CD14-positive monocyte (primary cell): ENCODE measurements at places on chromosomes 12 and 14. TPM values are rescaled to one million over a fixed set of nuclear protein-coding genes. Genes with fewer than 3 reads are reported as not detected.

- no peak for DNase-seq
These were observed 644 bp downstream of the TSPAN31 start for GRCh38 chr12:57745485-57745881.

Gene ITGB7
- polyA plus RNA-seq, result 24.1 and 29.9 TPM in 2 replicates

Gene KRT3
- not detected for polyA plus RNA-seq

Gene TAS2R14
- polyA plus RNA-seq, result 0.53 TPM

DNA sequence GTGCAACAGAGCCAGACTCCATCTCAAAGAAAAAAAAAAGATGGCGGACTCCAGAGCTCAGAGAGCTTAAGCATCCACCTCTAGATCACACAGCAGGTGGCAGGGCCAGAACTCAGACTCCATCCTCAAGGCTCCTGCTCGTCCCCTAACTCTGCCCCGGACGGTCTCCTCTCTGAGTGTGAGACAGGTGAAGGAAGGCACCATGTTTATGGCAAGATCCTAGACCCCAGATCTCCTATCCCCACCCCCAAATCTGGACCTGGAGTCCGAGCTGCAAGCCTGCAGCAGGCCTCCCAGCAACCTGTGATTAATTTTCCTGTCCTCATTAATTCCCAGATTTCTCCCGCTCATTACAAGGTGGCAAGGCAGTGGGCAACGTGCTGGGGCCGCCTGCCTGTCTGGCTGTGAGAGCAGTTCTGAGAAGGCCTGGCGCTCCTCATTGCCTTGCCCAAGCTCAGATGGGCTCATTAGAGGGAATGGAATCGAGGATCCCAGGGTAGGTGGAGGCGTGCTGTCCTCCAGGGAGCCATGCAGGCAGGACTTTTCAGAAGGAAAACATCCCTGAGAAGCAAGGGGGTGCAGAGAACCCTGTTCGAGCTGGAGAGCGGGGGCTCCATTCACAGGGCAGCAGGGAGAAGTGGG is 296.6 kb upstream of the RTL1 start:
- DNase-seq, result no peak

Gene GPR135
- 0.47 and 0.69 TPM in 2 replicates for polyA plus RNA-seq

- DNase-seq, result no peak
These were observed 1359.5 kb downstream of the AACS start for GRCh38 chr12:126424696-126425095.

Gene TIMELESS
- 1.6 and 2.3 TPM in 2 replicates for polyA plus RNA-seq

Gene EPS8
- 4.8 TPM for polyA plus RNA-seq

- DNase-seq, result no peak
These were observed 147.3 kb downstream of the ADGRD1 start for GRCh38 chr12:131101006-131101405.

DNA sequence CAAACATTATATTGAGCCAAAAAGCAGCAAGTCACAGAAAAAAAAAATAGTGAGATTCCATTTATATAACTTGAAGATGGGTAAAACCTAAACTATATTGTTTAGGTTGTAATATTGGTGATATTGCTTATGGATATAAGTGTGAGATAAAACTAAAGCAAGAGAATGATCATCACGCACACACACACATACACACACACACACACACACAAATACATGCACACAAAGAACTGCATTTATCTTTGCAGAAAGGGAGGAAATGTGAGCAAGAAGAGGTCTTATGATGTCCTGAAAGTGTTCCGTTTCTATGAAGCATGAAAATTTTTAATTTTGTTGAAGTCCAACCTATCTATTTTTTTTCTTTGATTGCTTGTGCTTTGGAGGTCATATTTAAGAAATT is 16.4 kb upstream of the AMN1 start:
- no peak for DNase-seq

Gene MIP
- not detected for polyA plus RNA-seq

DNA sequence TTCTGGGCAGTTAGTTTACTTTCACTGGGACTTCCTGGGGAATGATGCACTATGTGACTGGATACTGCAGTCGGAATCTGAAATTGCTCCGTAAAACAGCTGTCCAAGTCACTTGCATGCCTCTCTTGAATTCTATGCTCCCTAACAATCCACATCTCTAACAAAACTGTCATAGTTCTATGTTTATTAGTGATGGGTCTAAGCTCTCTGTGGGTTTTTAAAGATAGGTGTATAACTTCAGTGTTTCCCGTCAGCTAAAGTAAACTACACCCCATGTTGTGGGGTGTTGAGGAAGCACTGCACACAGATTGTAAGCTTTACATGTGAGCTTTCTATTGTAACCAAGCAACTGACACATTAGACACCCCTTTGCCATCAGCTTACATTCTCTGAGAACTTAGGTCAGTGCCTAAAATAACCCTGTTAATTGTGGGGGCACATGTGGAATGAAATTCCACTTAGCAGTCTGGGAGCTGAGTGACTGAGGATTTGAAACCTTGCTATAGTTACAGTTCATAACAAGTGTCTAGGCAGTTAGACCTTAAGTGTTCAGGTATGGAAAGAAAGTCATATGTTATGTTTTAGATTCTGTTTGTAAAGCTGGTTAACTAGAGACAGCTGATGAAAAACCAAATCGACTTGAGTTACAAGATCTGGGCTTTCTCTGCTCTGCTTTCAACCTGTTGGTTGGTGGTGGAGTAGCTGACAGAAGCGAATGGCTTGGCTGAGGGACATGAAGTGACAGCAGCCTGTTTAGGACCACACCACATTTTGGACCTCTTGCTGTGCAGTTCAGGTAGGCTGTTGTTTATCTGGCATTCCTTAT is 165.7 kb downstream of the AKAP6 start:
- no peak for DNase-seq

- no peak for DNase-seq
These were observed 95.3 kb upstream of the PARP11 start for GRCh38 chr12:3968523-3968922.

DNA sequence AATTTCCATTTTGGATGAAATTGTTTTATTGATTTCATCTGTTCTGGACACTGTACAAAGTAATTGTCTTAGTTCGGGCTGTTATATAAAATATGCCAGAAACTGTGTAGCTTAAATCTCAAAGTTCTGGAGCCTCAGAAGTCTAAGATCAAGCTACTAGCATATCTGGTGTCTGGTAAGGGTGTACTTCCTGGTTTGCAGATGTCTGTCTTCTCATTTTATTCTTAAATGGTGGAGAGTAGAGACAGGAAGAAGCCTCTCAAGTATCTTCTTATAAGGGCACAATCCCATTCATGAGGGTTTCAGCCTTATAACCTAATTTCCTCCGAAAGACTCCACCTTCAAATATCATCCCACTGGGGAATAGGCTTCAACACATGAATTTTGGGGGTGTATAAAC is 51.3 kb downstream of the MON2 start:
- DNase-seq, result no peak

- DNase-seq, result no peak
These were observed 30.3 kb downstream of the TTC7B start for GRCh38 chr14:90785876-90786450.

Gene B4GALNT1
- polyA plus RNA-seq, result not detected

DNA sequence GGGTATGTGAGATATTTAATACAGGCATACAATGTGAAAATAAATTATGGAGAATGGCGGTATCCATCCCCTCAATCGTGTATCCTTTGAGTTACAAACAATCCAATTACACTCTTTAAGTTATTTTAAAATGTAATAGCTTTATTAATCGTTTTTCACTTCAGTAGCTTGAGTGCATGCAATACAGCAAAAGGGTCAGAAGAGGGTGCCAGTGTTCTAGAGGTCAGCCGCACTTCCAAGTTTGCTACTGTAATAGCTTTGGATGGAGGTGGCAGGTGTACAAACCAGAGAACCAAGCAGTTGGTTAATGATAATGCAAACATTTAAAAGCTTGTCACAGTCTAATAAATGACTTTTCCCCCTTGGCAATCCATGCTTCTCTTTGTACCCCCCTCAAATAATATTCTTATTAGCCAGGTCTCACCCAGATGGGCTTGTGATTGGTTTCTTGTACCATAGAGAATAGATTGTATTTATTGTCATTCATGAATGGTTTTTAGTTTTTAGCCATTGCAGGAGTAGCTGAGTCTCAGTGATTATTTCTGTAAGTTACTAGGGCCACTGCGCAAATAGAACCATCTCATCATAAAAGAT is 127.0 kb downstream of the ERC1 start:
- peak; percentile 51 for DNase-seq

DNA sequence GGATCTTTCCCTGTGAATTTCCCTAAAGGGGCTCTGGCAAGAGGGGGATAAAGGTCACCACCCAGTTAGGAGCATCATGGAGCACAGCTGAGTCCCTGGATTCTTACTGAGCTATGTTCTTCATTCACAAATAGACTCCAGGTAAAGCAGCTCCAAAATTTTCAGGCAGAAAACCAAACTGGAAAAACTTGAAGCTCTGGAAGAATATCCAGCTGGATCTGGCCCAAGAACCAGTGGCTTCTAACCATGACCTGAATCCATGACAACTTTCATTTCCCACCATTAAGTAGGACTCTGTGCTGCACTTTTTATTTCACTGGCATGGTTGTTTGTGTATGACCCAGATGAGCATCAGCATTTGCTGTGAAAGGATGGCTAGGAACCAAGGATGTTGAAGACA is 180.4 kb upstream of the FKBP4 start:
- DNase-seq, result no peak

- DNase-seq, result no peak
These were observed at the start of gene CCDC197 for GRCh38 chr14:93997082-93997481. CCDC197 (plus strand) TSS chr14:93997301; CDS start chr14:93998132, 831 bp downstream.

DNA sequence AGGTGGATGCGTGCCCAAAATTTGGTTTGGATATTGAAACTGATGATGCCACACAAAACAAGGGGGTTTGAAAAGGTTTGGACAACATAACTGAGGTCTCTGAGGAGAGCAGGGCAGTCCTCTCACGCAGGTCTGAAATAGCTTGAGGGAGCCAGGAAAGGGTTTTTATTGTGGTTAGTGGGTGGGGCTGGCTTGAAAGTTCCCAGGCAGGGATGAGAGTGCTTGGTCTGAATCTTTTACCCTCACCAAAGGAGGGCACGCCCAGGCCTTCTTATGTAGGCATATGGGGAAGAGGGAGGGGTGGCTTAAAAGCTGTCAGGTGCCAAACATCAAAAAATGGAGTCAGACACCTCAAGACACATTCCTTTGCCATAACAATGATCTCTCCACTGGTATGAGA is 493.1 kb upstream of the CCDC196 start:
- no peak for DNase-seq

GRCh38 chr14:69096781-69097475 is 56.0 kb downstream of the DCAF5 start:
- no peak for DNase-seq

GRCh38 chr12:86091681-86092080 is 164.5 kb downstream of the MGAT4C start:
- DNase-seq, result no peak

GRCh38 chr12:130677957-130678558 is 38.0 kb downstream of the RIMBP2 start:
- no peak for DNase-seq

DNA sequence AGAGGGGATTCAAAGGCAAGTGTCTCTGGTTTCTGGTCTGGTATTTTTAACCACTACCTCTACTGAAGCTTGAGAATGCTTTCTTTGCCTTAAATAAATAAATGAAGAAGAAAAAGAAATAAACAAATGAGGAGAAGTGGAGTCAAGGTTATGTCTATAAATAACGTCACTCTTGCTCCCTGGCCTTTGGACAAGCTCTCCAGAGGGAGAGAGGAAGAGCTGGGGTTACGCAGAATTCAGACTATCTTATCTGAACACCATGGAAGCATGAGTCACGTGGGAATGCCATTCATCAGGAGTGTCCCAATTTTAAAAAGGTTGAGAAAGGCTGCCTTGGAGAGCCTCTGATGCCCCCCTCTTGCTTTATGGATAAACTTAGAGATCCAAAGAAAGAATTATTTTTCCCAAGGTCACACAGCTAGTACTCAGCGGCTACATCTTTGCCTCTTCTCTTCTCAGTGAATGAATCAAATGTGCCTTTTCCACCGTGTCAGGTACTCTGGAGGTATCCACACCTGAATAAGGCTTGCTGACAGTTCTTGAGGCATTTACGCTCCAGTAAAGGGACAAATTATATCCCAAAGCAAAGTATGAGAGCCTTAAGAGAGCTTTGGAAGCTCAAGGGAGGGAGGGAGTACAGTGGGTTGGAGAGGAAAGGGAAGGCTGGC is 12.9 kb upstream of the MSI1 start:
- no peak for DNase-seq

DNA sequence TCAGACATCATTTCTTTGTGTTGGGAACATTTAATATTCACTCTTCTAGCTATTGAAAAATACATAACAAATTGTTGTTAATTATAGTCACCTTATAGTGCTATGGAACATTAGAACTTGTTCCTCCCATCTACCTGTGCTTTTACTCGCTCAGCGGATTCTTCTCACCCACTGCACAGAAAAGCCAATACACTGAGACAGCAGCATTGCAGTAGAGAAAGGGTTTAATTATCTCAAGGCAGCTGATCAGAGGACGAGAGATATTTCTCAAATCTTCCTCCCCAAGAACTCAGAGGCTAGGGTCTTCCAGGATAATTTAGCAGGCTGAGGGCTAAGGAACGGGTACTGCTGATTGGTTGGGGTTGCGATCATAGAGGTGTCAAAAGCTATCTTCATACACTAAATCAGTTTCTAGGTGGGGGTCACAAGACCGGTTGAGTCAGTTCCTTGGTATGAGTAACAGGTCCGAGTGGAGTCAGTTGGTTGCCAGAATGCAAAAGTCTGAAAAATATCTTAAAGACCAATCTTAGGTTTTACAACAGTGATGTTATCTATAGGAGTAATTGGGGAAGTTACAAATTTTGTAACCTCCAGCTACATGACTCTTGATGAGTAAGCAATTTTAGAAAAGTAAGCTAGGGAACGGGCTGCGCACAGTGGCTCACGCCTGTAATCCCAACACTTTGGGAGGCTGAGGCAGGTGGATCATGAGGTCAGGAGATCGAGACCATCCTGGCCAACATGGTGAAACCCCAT is 173.1 kb downstream of the FBXL14 start:
- DNase-seq, result peak; percentile 51

GRCh38 chr12:52645982-52646381 is 6.0 kb downstream of the KRT2 start:
- no peak for DNase-seq

- DNase-seq, result no peak
These were observed 10.3 kb upstream of the OAS3 start for GRCh38 chr12:112927925-112928324.

Gene AVPR1A
- polyA plus RNA-seq, result not detected

GRCh38 chr12:89472508-89472907 is 52.1 kb downstream of the GALNT4 start:
- DNase-seq, result no peak

- DNase-seq, result no peak
These were observed 21.3 kb upstream of the SERPINA6 start for GRCh38 chr14:94344389-94344788.

Gene SRSF9
- polyA plus RNA-seq, result 200 TPM

GRCh38 chr12:105783983-105784947 is 354.5 kb downstream of the NUAK1 start:
- DNase-seq, result no peak

- no peak for DNase-seq
These were observed 72.7 kb upstream of the FUT8 start for GRCh38 chr14:65339866-65340265.

GRCh38 chr14:101131451-101131916 is 228.0 kb upstream of the RTL1 start:
- DNase-seq, result no peak

GRCh38 chr14:57246933-57247657 is 21.6 kb downstream of the EXOC5 start:
- no peak for DNase-seq
